ENCODE measurements at places on chromosomes 11 and 22.

GRCh38 chr11:7793233-7793632, 3.5 kb downstream of the OR5P2 start:
- no peak for DNase-seq

- no peak for DNase-seq
Observed at GRCh38 chr22:19174106-19175025, 4.2 kb downstream of the SLC25A1 start.

- no peak for DNase-seq
Observed at GRCh38 chr11:82080160-82080559, 653.5 kb downstream of the FAM181B start.

GRCh38 chr11:70252844-70253243, 17.6 kb upstream of the PPFIA1 start:
- no peak for DNase-seq

GRCh38 chr11:82810326-82810725, 76.7 kb upstream of the FAM181B start:
- no peak for DNase-seq

GRCh38 chr22:43921370-43921769, 2.2 kb upstream of the PNPLA3 start:
- peak; percentile 23 for DNase-seq

DNA sequence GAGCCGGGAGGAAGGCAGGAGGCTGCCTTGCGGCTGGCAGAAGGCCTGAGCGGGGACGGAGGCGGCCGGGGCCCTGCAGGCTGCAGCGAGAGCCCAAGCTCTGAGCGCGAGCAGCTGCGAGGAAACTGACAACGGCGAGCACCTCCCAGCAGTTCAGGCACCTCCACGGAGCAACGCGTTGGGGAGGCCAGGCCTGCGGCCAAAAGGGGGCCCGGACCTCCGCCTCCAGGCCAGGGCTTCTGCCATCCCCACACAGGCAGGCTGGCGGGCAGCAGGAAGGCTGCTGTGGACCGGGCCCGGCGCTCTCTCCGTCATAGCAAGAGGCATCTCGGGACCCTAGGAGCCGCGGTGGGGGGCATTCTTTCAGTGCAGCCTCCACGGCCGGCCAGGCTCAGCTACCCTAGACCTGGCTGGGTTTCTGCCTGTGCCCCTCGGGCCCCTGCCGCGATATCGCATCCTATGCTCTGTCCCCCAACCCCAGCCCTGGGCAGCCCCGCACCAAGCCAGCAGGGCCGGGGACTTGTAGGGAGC, 22.9 kb upstream of the SLC22A12 start:
- DNase-seq = no peak

GRCh38 chr11:126149759-126150625, 61.5 kb downstream of the RPUSD4 start:
- DNase-seq = no peak

GRCh38 chr11:133809569-133810491, 35.5 kb downstream of the SPATA19 start:
- peak; percentile 14 for DNase-seq

- no peak for DNase-seq
Observed at GRCh38 chr11:74870485-74870884, 78.4 kb downstream of the XRRA1 start.

DNA sequence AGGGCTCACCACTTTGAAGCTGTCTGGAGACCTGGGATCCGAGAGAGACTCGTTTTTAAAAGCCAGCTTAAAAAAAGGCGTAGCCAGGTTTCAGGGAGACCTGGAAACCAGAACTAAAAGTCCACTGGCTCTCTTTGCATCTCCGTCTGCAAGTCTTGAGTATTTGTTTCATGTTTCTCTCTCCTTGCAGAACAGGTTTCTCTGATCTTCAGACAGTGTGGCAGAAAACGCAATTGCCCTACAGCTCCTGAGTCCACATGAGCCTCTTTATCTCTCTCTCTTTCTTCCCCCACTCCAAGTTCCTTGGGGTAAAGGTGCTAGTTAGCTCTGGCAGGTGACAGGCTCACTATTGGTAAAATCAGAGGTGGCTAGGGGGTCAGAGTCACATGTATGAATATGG, 67.0 kb upstream of the AMPD3 start:
- no peak for DNase-seq
